ENCODE measurements at places on chromosomes 3 and 15.
A peak's percentile ranks its signal among the peaks of the same experiment; 100 is the strongest.

DNA sequence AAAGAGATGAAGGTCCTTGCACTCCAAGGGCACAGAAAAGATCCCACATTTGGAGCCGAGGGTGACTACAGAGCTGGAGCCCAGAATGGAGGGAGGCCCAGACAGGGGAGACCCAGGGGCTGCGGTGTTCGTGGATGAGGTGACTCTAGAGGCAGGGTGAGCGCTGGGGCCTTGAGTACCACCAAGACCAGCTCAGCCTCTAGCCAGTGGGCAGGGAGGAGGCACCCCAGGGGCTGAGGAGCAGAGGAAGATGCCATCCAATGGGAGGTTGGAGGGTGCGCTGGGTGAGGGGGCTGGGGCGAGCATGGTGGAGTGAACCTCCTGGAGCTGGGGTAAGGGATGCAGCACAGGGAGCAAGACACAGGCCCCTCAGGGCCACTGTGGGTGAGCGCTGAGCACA, 13.3 kb downstream of the RRP9 start:
- DNase-seq: no peak

- no peak for DNase-seq
Measured at GRCh38 chr3:195508185-195508584, 34.9 kb downstream of the PPP1R2 start.

DNA sequence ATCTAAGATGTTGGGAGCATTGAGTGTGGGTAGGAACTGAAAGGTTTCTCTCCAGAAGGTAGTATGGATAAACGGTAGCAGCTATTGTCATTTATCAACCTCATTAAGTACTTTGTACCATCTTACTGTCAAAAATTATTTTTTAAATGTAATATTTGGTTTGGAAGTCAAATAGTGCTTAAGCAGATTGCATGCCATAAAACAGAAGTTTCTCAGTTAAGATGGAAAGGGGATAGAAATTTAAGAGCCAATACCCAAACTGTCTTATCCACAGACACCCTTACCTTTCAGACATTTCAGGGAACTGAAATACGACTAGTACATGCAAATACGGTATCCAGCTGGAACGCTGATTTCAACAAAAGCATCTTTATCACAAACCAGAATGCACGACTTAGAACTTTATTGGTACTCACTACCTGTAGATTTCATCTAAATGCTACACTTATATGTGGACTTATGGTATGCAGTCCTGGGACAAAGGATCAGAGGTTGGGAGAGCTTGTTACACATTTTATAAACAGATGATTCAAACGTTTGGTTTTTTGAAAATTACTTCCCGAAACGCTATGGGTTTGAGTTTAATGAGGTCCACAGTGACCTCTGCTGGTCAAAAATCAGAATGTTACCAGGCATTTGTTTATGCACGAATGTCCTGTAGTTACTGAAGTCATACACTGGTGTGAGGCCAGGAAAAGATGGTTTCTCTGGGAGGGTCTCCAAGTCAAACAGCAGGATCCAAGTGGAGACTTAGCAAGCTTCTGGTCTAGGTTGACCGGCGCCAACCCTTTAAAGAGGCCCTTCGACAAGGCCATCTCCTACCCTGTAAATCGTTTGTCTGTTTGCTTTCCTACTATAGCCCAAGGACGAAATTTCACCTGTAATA, 45.7 kb upstream of the DUT start:
- DNase-seq: peak; percentile 68

- no peak for DNase-seq
Measured at GRCh38 chr3:63051920-63052319, 176.7 kb upstream of the CADPS start.

DNA sequence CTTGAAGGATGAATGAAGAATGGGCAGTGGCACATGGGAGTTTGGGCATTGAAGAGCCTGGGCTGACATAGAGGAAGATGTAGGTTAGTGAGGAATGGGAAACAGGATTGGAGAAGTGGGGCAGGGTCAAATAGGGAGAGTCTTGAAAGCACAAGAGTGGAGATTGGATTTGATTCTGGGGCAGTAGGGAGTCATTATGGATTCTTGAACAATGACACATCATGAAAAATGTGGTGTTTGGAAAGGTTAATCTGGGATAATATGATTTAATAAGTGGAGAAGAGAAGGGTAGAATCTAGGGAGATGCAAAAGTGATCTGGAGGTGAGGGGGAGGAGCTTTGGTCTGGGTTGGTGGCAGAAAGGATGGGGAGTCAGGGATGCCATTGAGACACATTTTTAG, 45.4 kb upstream of the ROPN1 start:
- DNase-seq: no peak

- DNase-seq: no peak
Measured at GRCh38 chr3:178320456-178321351, 215.5 kb upstream of the KCNMB2 start.

DNA sequence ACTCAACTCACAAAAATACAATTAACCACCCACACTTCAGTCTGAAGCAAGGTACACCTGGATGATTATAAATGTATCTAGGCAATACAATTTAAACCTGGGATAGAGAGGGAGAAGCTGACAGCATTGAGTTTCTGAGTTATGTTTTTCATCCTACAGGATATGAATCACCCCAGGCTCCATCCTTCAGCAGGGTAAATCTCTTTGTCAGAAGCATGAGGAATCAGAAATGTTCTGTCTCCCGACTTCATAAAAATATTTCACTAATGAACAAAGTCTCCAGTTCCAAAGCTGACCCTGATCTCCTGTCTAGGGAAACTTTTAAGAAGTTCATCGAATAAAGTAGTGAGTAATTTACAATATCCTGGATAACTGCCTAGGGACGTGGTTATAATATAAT, 25.5 kb upstream of the FRMD4B start:
- DNase-seq: no peak

GRCh38 chr3:188330138-188330537, 176.2 kb downstream of the LPP start:
- DNase-seq: no peak

- no peak for DNase-seq
Measured at GRCh38 chr3:196115678-196116083, 33.8 kb upstream of the TFRC start.

DNA sequence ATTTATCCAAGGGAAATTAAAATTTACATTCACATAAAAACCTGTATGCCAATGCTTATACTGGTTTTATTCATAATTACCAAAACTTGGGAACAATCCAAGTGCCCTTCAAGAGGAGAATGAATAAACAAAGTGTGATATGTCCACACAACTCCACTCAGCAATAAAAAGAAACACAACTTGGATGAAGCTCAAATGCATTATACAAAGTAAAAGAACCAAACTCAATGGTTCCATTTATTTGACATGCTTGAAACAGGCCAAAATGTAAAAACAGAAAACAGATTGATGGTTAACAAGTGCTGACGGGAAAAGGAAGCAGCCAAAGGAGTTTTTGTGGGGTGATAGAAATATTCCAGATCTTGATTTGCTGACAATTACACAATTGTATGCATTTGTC, 23.5 kb downstream of the OCA2 start:
- no peak for DNase-seq

GRCh38 chr3:48301020-48301799, 32.3 kb downstream of the SPINK8 start:
- DNase-seq: peak; percentile 93

GRCh38 chr15:85849946-85850345, 55.2 kb upstream of the KLHL25 start:
- DNase-seq: no peak

GRCh38 chr3:20930034-20930433, 744.0 kb upstream of the SGO1 start:
- DNase-seq: peak; percentile 26

DNA sequence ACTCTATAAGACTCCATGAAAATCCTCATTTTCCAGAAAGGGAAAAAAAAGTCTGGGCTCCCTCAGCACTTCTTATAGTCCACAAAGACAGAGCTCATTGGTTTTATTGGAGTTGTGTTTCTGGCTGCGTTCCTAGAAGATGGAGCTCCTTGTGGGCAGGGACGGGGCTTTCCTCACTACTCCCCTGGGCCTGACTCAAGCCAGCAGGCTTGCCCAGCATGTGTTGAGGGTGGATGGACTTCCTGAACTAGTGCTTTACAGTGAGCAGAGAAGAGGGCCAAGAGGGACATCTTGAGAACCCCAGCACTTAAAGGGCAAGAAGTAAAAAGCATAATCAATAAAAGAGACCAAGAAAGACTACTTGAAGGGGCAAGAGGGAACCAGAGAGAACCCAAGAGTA, 43.2 kb upstream of the EPHB1 start:
- no peak for DNase-seq

DNA sequence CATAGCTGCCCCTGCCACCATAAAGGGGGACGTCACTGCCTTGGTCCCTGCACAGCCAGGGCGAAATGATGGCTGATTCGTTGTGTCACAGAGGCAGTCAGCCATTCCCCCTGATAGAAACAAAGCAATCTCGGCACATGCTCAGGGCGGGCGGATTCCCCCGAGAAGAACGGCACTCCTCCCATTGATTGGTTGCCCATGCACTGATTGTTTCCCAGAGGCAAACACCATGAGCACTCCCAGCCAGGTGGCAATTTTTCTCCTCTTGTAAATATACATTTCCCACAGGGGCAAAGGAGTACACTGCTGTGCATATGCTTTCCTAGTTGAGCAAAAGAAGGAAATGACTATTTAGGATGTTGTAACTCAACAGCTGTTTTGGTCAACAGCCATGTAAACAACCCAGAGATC, 56.5 kb downstream of the KY start:
- no peak for DNase-seq

GRCh38 chr15:60325905-60326304, 71.9 kb downstream of the ANXA2 start:
- DNase-seq: no peak

DNA sequence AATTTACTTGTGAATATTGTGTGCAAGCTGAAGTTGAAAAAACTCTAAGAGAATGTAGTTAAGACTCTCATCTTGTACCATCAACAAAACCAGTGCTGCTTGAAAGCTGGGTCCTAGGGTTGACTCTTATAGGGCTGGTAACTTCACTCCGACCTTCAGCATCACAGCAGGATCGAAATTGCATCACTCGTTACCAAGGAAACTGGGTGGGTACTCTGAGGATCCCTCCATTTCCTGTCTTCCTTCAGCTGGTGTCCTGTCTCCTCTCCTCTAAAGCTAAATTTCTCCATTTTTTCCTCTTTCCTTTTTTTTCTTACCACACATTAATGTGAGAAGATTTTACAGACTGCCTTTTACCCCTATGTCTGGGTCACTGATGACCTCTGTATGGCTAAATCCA, 3.0 kb upstream of the APH1B start:
- DNase-seq: no peak

GRCh38 chr15:39345176-39345575, 235.7 kb upstream of the THBS1 start:
- DNase-seq: no peak

- no peak for DNase-seq
Measured at GRCh38 chr15:95636107-95636506, 694.4 kb upstream of the NR2F2 start.

GRCh38 chr3:160486459-160486869, 36.9 kb upstream of the TRIM59 start:
- no peak for DNase-seq

- no peak for DNase-seq
Measured at GRCh38 chr15:38297623-38298388, 45.2 kb downstream of the SPRED1 start.

GRCh38 chr15:87224404-87224803, 1032.1 kb downstream of the NTRK3 start:
- DNase-seq: no peak

DNA sequence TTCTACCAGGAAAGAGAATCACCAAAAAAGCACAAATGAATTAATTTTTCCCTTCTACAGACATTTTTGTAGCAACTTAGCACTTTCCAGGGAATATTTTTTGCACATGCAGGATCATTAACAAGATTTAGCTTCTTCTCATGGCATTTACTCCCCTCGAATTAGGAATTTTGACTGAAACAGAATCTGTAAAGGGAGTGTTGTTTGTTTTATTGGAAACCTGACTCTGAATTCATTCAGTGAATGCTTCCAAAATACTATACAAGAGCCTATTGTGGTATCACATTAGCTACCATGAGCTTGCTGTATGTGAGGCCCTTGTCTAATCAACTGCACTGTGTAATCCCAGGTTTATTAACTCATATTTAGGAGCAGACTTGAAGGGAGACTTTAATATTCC, 130.4 kb upstream of the ATP10A start:
- DNase-seq: no peak

GRCh38 chr3:117874904-117875874, 1159.5 kb downstream of the IGSF11 start:
- DNase-seq: no peak

- no peak for DNase-seq
Measured at GRCh38 chr15:79598639-79599038, 166.5 kb downstream of the MINAR1 start.

GRCh38 chr3:72177075-72178050, 392.4 kb upstream of the PROK2 start:
- DNase-seq: no peak

DNA sequence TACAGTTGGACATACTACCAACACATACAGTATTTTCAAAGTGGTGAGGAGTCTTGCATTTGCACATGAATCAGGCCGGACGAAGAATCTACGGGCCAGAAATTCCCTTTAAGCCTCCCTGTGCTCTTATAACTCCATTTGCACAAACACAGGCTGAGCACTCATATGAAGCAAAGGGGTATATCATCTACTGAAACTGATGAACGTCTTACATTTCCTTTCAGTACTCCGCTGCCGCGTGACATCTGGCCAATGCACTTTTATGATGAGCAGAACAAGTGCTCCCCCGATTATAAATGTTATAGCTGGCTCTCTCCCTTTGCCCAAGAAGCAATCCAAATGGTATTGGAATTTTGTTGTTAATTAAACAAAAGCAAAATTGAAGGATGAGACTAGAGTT, 110.3 kb upstream of the ICE2 start:
- no peak for DNase-seq

GRCh38 chr3:13700362-13700761, 151.4 kb downstream of the FBLN2 start:
- DNase-seq: no peak

DNA sequence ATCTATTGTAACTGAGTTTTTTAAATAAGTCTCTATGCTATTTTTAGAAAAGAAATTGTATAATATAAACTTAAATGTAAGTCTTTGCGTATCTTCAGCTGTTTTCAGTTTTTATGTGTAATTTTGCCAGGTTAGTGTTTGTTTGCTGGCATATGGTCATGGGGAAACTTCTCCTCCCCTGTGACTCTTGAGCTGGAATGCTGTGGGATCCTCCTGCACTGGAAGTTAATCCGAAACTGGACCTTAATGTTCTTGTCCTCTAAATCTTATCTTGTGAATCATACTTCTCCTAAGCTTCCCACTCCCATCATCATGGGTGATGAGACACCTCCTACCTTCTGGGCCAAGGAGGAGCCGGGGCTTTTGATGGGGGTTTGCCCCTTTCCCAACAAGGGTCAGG, 52.4 kb upstream of the CHST2 start:
- no peak for DNase-seq

- DNase-seq: no peak
Measured at GRCh38 chr3:108292450-108292849, 3.9 kb upstream of the HHLA2 start.

- no peak for DNase-seq
Measured at GRCh38 chr3:4856986-4857385, 122.3 kb upstream of the BHLHE40 start.

- DNase-seq: no peak
Measured at GRCh38 chr3:121111914-121112612, 204.1 kb downstream of the STXBP5L start.
